ENCODE measurements at places on chromosomes 3 and 15. TPM values are rescaled to one million over a fixed set of nuclear protein-coding genes. Genes with fewer than 3 reads are reported as not detected.

DNA sequence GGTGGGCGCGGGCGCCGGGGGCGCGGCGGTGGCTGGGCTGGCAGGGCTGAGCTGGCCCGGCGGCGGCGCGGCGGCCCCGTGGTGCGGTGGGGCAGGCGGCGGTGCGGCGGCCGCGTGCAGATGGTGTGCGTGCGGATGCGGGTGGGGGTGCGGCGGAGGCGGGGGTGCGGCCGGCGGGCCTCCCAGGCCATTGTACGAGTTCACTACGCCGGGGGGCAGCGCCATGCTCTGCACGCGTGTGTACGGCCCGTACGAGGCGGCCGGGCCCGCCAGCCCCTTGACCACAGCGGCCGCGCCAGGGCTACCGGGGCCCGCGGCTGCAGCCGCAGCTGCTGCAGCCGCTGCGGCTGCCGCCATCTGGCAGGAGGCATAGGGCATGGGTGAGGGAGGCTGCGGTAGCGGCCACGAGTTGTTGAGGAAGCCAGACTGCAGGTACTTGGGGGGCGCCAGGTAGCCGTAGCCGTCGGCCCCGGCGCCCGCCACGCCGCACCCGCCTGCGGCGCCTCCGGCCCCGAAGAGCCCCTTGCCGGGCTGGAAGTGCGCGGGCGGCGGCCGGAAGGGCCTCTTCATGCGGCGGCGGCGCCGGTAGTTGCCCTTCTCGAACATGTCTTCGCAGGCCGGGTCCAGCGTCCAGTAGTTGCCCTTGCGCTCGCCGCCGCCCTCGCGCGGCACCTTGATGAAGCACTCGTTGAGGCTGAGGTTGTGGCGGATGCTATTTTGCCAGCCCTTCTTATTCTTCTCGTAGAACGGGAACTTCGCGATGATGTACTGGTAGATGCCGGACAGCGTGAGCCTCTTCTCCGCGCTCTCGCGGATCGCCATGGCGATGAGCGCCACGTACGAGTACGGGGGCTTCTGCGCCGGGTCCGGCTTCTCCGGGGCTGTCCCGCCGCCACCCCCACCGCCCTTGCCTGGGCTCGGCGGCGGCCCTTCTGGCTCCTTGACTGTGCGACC is 951 bp downstream of the FOXL2 start:
- peaks cover 17% of the 10 kb centered on the region for H3K4me1 ChIP-seq
- no peaks in the 10 kb centered on the region for H3K36me3 ChIP-seq
- peak; percentile 72 for DNase-seq
- no peak overlapping the region for H3K27ac ChIP-seq
- peak overlapping the region; percentile 72 for H3K4me3 ChIP-seq

GRCh38 chr3:40387001-40387894 is at the start of gene ENTPD3:
Gene ENTPD3, plus strand, starts transcription at chr3:40387184. Its CDS starts 874 bp downstream, at chr3:40388058.
- H3K27ac ChIP-seq, result no peak within 1 kb of the TSS
- peaks cover 7% of the 10 kb centered on the region for H3K27me3 ChIP-seq
- H3K4me1 ChIP-seq, result no peaks in the 10 kb centered on the region
- DNase-seq, result no peak
- no peaks in the 10 kb centered on the region for H3K36me3 ChIP-seq
- peak within 1 kb of the TSS; percentile 53 for H3K4me3 ChIP-seq

- peak overlapping the region; percentile 90 for H3K27ac ChIP-seq
- H3K4me3 ChIP-seq, result peak overlapping the region; percentile 76
- H3K4me1 ChIP-seq, result peaks cover 14% of the 10 kb centered on the region
- peaks cover 12% of the 10 kb centered on the region for H3K36me3 ChIP-seq
- no peaks in the 10 kb centered on the region for H3K27me3 ChIP-seq
Measured at GRCh38 chr3:49358884-49359225, 702 bp upstream of the GPX1 start.

SCN11A gene
- total RNA-seq, result not detected

DNA sequence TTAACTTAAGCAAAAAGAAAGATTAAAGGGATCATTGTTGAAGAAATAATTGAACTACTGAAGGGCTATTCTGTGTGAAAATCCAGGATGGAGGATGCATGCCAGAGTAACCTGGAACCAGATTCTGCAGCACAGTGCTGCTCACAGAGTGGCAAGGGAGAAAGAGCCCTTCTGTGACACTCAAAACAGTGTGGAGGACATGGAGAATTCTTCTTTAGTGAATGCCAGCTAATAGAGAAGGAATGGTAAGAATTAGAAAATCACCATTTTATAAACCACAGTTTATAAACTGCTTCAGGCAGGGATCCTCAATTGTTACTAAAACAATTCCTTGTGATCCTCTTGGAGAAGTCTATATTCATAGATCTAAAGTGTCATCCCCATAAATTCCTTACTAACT is 70.4 kb upstream of the ARHGEF26 start:
- no peaks in the 10 kb centered on the region for H3K27me3 ChIP-seq
- no peak overlapping the region for H3K27ac ChIP-seq
- no peak overlapping the region for H3K4me3 ChIP-seq
- no peaks in the 10 kb centered on the region for H3K36me3 ChIP-seq

GOLGA8G gene
- not detected for total RNA-seq

DNA sequence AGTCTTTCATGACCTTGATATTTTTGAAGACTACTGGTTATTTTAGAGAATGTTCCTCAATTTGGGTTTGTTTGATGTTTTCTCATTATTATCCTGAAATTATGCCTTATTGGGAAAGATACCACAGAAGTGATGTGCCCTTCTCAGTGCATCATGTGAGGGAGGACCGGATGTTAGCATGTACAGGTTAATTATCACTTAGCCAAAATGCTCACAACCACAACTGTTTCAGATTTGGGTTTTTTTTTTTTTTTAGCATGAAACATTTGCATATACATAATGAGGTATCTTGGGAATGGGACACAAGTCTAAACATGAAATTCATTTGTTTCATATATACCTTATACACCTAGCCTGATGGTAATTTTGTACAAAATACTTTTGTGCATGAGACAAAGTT is 59.8 kb downstream of the PIK3R4 start:
- DNase-seq, result no peak
- H3K36me3 ChIP-seq, result peaks cover 76% of the 10 kb centered on the region
- no peaks in the 10 kb centered on the region for H3K4me1 ChIP-seq
- no peak overlapping the region for H3K27ac ChIP-seq
- H3K4me3 ChIP-seq, result no peak overlapping the region

- no peaks in the 10 kb centered on the region for H3K36me3 ChIP-seq
- H3K27ac ChIP-seq, result no peak overlapping the region
- H3K27me3 ChIP-seq, result no peaks in the 10 kb centered on the region
- peak; percentile 40 for DNase-seq
Measured at GRCh38 chr3:139122221-139122581, 77.5 kb upstream of the PRR23C start.

GRCh38 chr3:159994182-159994581 is 5.5 kb downstream of the IL12A start:
- H3K4me3 ChIP-seq, result no peak overlapping the region
- no peak overlapping the region for H3K27ac ChIP-seq
- DNase-seq, result no peak
- no peaks in the 10 kb centered on the region for H3K4me1 ChIP-seq
- H3K27me3 ChIP-seq, result no peaks in the 10 kb centered on the region

ANKRD63 gene
- not detected for total RNA-seq

- H3K4me3 ChIP-seq, result peak overlapping the region; percentile 46
- no peaks in the 10 kb centered on the region for H3K27me3 ChIP-seq
- no peaks in the 10 kb centered on the region for H3K36me3 ChIP-seq
- peaks cover 58% of the 10 kb centered on the region for H3K4me1 ChIP-seq
Measured at GRCh38 chr3:100097919-100098783, 16.1 kb downstream of the FILIP1L start.

GRCh38 chr3:110929816-110930215 is 141.8 kb upstream of the NECTIN3 start:
- H3K4me1 ChIP-seq, result no peaks in the 10 kb centered on the region
- H3K27me3 ChIP-seq, result no peaks in the 10 kb centered on the region
- no peak for DNase-seq
- no peak overlapping the region for H3K27ac ChIP-seq
- no peak overlapping the region for H3K4me3 ChIP-seq

GRCh38 chr15:92109191-92109873 is 255.8 kb downstream of the SLCO3A1 start:
- H3K27ac ChIP-seq, result no peak overlapping the region
- H3K27me3 ChIP-seq, result peaks cover 3% of the 10 kb centered on the region
- no peaks in the 10 kb centered on the region for H3K4me1 ChIP-seq
- no peak for DNase-seq

- H3K36me3 ChIP-seq, result no peaks in the 10 kb centered on the region
- no peaks in the 10 kb centered on the region for H3K4me1 ChIP-seq
- H3K27ac ChIP-seq, result no peak overlapping the region
- DNase-seq, result no peak
- no peak overlapping the region for H3K4me3 ChIP-seq
- no peaks in the 10 kb centered on the region for H3K27me3 ChIP-seq
Measured at GRCh38 chr3:107855710-107856109, 235.1 kb downstream of the CD47 start.

- no peak overlapping the region for H3K27ac ChIP-seq
- no peaks in the 10 kb centered on the region for H3K27me3 ChIP-seq
- no peaks in the 10 kb centered on the region for H3K4me1 ChIP-seq
- no peak for DNase-seq
- H3K36me3 ChIP-seq, result no peaks in the 10 kb centered on the region
Measured at GRCh38 chr3:176687754-176688153, 509.5 kb downstream of the TBL1XR1 start.

CSNK1G1 gene
- total RNA-seq, result 7.5 TPM

CDHR4 gene
- total RNA-seq, result not detected

TMEM108 gene
- 6.5 TPM for total RNA-seq

GRCh38 chr15:47388299-47388698 is 329.0 kb upstream of the SEMA6D start:
- H3K27ac ChIP-seq, result no peak overlapping the region
- no peaks in the 10 kb centered on the region for H3K36me3 ChIP-seq
- peaks cover 4% of the 10 kb centered on the region for H3K27me3 ChIP-seq
- H3K4me3 ChIP-seq, result no peak overlapping the region
- DNase-seq, result no peak

DNA sequence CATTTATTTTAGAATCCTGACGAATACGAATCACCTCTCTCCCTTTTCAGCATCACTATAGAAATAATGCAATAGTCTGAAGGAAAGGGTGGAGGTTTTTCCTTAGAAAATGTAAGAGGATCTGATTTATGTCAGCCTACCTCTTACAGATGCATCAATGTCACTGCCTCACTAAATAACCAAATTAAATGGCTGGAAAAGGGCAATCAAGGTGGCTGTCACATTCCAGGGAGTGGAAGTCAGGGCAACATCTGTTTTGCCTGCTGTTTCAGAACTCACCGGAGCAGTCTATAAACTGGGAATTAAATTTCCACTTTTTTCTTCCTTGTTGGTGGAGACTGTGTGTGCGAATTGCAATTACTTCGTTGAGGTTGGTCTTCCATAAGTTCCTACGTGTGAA is 299.3 kb upstream of the PDZRN3 start:
- H3K27ac ChIP-seq, result no peak overlapping the region
- no peak for DNase-seq
- H3K27me3 ChIP-seq, result no peaks in the 10 kb centered on the region
- H3K4me1 ChIP-seq, result no peaks in the 10 kb centered on the region
- no peaks in the 10 kb centered on the region for H3K36me3 ChIP-seq

- no peak overlapping the region for H3K27ac ChIP-seq
- H3K4me1 ChIP-seq, result no peaks in the 10 kb centered on the region
- H3K36me3 ChIP-seq, result no peaks in the 10 kb centered on the region
- H3K27me3 ChIP-seq, result no peaks in the 10 kb centered on the region
- H3K4me3 ChIP-seq, result no peak overlapping the region
Measured at GRCh38 chr15:85298941-85299340, 81.5 kb upstream of the AKAP13 start.

GRCh38 chr3:56219894-56220805 is 248.1 kb downstream of the ERC2 start:
- no peak for DNase-seq
- H3K27me3 ChIP-seq, result no peaks in the 10 kb centered on the region
- H3K4me3 ChIP-seq, result no peak overlapping the region
- no peaks in the 10 kb centered on the region for H3K4me1 ChIP-seq
- no peak overlapping the region for H3K27ac ChIP-seq

DNA sequence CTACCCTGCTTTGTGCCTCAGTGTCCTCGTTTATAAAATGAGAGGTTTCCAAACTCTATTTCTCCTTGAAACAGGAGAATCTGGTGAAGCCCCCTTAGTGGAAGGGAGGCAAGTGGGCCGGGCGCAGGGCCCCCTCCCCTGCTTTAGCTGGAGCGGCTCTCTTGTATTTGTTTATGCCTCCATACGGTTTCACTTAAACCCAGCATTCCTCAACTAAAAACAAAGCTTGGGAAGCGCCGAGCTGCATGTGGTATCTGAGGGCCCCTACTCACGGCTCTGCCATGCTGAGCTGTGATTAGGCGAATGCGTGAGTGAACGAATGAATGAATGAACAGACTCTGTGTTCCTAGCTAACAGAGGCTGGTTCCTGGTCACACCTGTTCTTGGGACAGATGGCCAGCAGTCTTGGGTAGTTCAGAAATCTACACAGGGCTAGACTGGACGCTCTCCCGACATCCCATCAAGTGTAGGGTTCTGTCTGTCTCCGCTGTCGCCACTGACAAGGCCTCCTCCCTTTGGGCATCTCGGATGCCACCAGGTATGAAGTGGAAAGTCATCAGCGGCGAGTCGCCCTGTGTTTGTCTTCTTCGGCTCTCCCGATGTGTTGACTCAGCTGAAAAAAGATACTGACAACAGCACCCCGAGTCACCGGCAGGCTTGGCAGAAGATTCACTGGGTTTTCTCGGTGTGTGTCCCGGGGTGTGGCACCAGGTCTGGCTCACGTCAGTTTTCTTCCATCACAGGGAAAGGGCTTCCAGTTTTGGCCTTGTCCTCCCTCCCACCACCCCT is 42.4 kb upstream of the VPS8 start:
- no peak overlapping the region for H3K27ac ChIP-seq
- H3K27me3 ChIP-seq, result no peaks in the 10 kb centered on the region
- no peak overlapping the region for H3K4me3 ChIP-seq
- no peaks in the 10 kb centered on the region for H3K4me1 ChIP-seq

DNA sequence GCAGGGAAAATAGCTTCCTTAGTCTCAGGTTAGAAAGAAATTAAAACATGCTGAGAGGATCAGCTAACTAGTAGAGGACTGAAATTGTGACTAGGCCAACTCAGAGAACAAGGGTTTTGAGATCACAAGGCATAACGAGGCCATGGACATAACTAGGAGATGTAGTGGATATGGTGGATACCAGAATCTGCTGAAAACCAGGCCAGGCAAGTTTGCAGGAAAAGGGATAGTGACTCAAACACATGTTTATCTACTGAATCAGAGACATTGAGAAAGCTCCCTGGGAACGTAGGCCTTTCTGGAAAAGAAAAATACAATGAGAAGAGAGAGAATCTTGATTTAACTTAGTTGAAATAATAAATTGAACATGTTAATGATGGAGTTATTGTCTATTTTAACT is 326.5 kb upstream of the GBE1 start:
- no peak overlapping the region for H3K4me3 ChIP-seq
- no peak for DNase-seq
- no peak overlapping the region for H3K27ac ChIP-seq
- H3K4me1 ChIP-seq, result no peaks in the 10 kb centered on the region

- H3K27ac ChIP-seq, result no peak overlapping the region
- no peak overlapping the region for H3K4me3 ChIP-seq
- DNase-seq, result no peak
- H3K27me3 ChIP-seq, result no peaks in the 10 kb centered on the region
Measured at GRCh38 chr3:33612607-33613006, 105.4 kb downstream of the CLASP2 start.

All from psoas muscle (tissue), 8 donors.